ENCODE measurements at places on chromosomes 12 and 14.

DNA sequence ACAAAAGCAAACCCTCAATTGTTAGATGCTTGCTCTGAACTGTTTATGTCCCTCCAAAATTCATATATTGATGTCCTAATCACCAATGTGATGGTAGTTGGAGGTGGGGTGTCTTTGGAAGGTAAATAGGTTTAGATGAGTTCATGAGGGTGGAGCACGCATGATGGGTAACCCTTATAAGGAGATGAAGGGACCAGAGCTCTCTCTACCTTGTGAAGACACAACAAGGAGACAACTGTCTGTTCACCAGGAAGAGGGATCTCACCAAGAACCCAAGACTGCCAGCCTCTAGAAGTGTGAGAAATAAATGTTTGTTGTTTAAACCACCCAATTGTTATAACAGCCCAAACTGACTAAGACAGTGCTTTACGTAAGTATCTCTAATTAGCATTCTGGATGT lies 27.0 kb downstream of the DHRS2 start:
- DNase-seq = no peak

DNA sequence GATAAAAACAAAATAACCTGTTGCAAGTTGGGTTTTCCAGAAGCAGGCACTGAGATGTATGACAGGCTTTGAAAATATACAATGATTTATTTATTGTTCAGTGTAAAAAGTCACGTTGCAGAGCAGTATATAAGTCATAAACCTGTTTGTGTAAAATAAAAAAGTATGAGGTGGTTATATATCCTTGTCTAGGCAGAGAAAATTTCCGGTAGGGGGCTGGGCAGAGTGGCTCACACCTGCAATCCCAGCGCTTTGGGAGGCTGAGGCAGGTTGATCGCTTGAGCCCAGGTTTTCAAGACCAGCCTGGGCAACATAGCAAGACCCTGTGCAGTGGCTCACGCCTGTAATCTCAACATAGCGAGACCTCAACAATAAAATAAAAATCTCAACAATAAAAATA lies 16.2 kb upstream of the PPP1CC start:
- no peak for DNase-seq

GRCh38 chr14:85195872-85196477 lies 334.0 kb upstream of the FLRT2 start:
- no peak for DNase-seq

DNA sequence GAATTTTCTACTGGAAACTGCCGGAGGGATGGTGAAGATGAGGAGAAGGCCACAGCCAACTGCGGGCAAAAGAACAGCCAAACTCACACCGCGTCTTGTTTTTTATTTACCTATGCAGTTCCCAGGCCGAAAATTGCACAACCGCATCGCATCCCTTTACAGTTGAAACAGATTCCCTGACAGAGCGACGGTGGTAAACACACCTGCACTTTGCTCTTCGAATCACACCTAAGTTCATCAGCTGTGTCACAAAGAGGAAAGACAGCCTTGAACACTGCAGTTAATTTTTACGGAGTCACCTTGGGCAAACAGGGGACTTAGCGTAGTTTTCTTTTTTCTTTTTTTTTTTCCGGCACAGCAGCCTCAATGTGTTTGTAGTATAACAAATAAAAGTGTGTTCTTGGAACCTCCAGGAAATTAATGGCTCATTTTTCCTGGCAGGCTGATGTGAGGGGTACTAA lies 272.0 kb upstream of the DIO3 start:
- DNase-seq = no peak

- no peak for DNase-seq
These were observed 8.0 kb upstream of the SSTR1 start for GRCh38 chr14:38199739-38200138.

GRCh38 chr12:26047401-26048226 lies 77.2 kb downstream of the BHLHE41 start:
- DNase-seq = no peak

Data from anterior cingulate cortex (tissue), 58 donors.